Endothelial cell of umbilical vein (primary cell): ENCODE measurements at places on chromosomes 3 and 15. TPM values are rescaled to one million over a fixed set of nuclear protein-coding genes. Genes with fewer than 3 reads are reported as not detected.

Gene CPNE9
- not detected in 2 replicates for total RNA-seq

DNA sequence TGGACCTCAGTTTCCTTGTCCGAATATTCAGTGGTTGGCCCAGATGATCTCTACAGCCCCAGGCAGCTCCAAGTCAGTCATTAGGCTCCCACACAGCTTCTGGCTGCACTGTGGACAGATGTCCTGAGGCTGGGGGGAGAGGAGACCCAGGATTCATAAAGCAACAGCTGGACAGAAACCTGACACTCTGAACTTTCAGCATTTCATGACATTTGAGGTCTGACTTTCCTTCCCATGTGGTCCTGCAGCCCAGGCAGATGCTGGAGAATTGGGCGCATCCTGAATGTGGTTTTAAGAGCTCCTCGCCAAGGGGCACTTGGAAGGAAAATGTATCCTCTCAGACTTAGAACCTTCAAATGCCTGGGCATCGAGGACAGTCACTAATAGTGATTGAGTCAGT is 307.6 kb upstream of the LRRFIP2 start:
- no peaks in the 10 kb centered on the region for H3K4me1 ChIP-seq
- H3K27ac ChIP-seq = no peak overlapping the region
- no peaks in the 10 kb centered on the region for H3K27me3 ChIP-seq
- no peak for DNase-seq

- no peaks in the 10 kb centered on the region for H3K4me1 ChIP-seq
- H3K36me3 ChIP-seq = no peaks in the 10 kb centered on the region
- H3K4me3 ChIP-seq = no peak overlapping the region
- DNase-seq = no peak
These were observed 42.3 kb upstream of the CORO2B start for GRCh38 chr15:68536331-68537095.

GRCh38 chr15:99729920-99730319 is 3.3 kb downstream of the LYSMD4 start:
- H3K36me3 ChIP-seq = no peaks in the 10 kb centered on the region
- no peak overlapping the region for H3K4me3 ChIP-seq
- DNase-seq = peak; percentile 60
- no peak overlapping the region for H3K27ac ChIP-seq
- H3K4me1 ChIP-seq = peaks cover 5% of the 10 kb centered on the region

Gene RTP1
- not detected in 2 replicates for total RNA-seq

DNA sequence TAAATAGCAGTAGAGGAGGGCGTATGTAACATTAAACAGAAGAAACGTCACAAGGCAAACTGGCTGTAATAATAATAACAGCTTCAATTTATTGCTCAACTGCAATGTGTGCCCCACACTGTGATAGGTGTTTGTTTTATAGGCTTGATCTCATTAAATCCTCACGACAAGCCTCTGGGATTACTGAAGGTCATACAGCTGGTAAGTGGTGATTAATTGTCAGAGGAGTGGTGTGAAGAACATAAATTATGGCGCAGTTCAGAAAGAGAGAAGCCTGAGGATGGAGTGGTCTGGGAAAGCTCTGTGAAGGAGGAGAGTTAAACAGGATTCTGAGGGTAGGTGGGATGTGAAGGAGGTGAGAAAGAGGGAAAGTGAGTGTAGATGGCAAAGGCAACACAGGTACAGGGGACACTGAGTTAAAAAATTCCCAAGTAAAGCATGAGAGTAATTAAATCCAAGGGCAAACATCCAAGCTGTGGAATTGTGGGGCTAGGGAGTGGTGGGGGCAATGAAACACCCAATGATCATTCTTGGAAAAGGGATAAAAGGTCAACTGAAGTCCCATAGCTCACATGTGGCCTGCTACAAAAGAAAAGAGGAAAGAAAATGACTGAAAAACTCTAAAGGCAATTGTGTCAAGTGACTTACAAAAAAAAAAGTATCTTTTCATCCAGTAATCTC is 16.5 kb upstream of the GLCE start:
- no peak for DNase-seq
- peaks cover 3% of the 10 kb centered on the region for H3K27me3 ChIP-seq
- peaks cover 5% of the 10 kb centered on the region for H3K4me1 ChIP-seq
- H3K4me3 ChIP-seq = no peak overlapping the region
- no peak overlapping the region for H3K27ac ChIP-seq

DNA sequence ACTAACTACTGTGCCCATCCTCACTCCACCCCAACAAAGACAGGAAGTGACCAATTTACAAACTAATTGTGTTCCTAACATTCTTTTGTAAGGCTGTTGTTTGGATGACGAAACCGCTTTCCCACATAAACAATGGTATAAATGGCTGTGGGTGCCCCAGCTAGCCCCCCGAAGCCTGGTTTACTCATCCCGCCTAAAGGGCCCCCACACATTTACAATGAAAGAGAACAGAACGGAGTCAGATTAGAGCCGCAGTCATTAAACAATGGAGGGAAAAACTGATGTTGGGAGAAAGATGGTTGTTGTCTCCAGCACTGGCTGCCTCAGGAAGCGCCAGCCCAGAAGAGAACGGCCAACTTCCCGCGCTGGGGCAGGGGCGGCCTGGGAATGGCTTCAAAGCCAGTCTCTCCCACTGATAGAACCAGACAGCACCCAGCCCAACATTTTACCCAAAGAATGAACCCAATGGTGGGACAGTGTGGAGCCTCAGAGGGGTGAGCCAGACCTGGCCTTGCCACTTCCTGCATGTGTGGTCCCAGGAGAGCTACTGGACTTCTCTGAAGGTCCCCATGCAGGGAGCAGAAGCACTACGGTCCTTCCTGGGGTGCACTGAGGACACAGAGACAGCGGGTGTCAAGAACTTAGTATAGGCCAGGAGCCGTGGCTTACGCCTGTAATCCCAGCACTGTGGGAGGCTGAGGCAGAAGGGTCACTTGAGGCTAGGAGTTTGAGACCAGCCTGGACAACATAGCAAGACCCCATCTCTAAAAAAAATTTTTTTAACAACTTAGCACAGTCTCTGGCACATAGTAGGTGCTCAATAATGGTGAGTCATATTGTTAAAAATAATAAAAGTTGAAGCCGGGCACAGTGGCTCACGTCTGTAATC is 75.8 kb upstream of the GATA2 start:
- H3K27me3 ChIP-seq = peaks cover 13% of the 10 kb centered on the region
- H3K27ac ChIP-seq = peak overlapping the region; percentile 59
- no peak overlapping the region for H3K4me3 ChIP-seq
- peaks cover 20% of the 10 kb centered on the region for H3K4me1 ChIP-seq
- peak; percentile 55 for DNase-seq
- no peaks in the 10 kb centered on the region for H3K36me3 ChIP-seq

GRCh38 chr3:18579661-18580060 is 154.5 kb upstream of the SATB1 start:
- H3K4me3 ChIP-seq = no peak overlapping the region
- H3K27me3 ChIP-seq = no peaks in the 10 kb centered on the region
- H3K36me3 ChIP-seq = no peaks in the 10 kb centered on the region
- H3K27ac ChIP-seq = no peak overlapping the region
- DNase-seq = no peak

Gene HTD2
- total RNA-seq = 10.0 and 10.3 TPM in 2 replicates

GRCh38 chr3:160720123-160720746 is 35.8 kb upstream of the PPM1L start:
- H3K4me3 ChIP-seq = no peak overlapping the region
- no peaks in the 10 kb centered on the region for H3K4me1 ChIP-seq
- DNase-seq = no peak
- H3K36me3 ChIP-seq = no peaks in the 10 kb centered on the region

Gene PSTPIP1
- not detected in 2 replicates for total RNA-seq

GRCh38 chr15:85741021-85741421 is 53.7 kb downstream of the KLHL25 start:
- H3K27me3 ChIP-seq = no peaks in the 10 kb centered on the region
- no peaks in the 10 kb centered on the region for H3K4me1 ChIP-seq
- no peak overlapping the region for H3K27ac ChIP-seq
- no peak overlapping the region for H3K4me3 ChIP-seq
- peaks cover 32% of the 10 kb centered on the region for H3K36me3 ChIP-seq

GRCh38 chr3:169304716-169305115 is 358.8 kb downstream of the MECOM start:
- H3K36me3 ChIP-seq = no peaks in the 10 kb centered on the region
- no peak for DNase-seq
- no peak overlapping the region for H3K4me3 ChIP-seq
- peaks cover 19% of the 10 kb centered on the region for H3K4me1 ChIP-seq
- no peaks in the 10 kb centered on the region for H3K27me3 ChIP-seq
